ENCODE measurements at places on chromosomes 1 and 21. TPM values are rescaled to one million over a fixed set of nuclear protein-coding genes. Genes with fewer than 3 reads are reported as not detected.
A peak's percentile ranks its signal among the peaks of the same experiment; 100 is the strongest.

DNA sequence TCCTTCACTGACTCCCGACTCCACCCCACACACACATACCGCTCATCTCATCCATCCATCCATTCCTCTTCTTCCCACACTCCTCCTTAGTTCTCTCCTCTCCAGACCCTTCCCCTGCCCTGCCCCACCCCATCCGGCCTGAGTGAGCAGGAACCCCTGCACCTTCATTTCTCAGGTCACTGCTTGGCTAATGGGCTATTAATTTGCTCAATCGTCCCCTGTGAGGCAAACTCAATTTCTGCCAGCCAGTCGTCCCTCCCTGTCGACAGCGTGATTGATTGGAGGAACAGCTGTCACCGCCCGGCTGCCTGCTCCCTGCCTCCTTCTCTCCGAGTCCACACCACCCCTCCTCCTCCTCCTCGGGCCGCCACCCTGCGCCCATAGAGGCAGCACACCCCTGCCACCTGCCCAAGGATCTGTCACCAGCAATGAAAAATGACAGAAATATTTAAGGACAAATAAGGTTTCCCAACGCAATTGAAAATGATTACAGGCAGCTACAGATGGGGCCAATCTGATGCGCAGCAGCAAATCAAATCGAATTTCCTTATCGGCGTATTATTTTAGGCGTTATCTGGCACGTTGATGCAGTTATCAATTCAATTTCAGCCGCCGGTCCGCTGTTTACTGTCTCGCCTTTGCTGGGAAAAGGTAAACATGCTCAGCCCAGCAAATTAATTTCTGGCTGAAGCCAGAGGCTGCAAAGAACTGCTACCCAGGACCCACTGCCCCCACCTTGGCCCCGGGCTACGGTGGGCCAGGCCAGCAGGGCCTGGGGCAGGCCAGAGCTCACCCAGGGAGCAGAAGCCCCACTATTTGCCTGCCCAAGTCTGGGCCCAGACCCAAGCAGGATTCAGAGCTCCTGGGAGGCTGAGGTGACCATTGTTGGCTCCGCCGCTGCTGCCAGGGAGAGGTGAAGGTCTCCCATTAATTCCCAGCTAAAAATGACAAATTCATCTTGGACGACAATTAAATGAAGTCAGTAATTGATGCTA, 71.3 kb downstream of the TMEM53 start:
- no peaks in the 10 kb centered on the region for H3K36me3 ChIP-seq
- peaks cover 15% of the 10 kb centered on the region for H3K4me1 ChIP-seq
- DNase-seq: no peak
- H3K4me3 ChIP-seq: peak overlapping the region; percentile 14
- no peak overlapping the region for H3K27ac ChIP-seq

DNA sequence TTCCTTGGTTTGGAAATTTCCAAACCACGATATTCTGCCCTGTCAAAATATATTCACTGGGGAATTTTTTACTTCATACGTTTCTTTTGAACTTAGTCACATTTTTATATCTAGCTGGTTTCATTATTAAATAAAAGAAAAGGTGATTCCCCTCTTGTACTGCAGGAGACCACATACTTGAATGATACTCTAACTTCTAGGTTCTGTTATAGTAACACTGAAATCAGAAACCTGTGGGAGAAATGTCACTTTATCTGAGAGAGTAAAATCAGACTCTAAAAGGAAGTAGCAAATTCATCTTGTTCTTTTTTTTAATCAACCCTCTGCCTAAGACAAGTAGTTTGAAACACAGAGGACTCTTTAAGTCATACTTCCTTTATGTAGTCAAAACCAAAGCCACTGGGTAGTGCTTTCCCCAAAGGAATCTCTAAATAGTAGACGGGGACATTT, 34.4 kb downstream of the MRPL39 start:
- no peaks in the 10 kb centered on the region for H3K27me3 ChIP-seq
- no peak overlapping the region for H3K27ac ChIP-seq
- DNase-seq: no peak
- H3K36me3 ChIP-seq: peaks cover 8% of the 10 kb centered on the region

GRCh38 chr1:23571465-23571864, 12.2 kb upstream of the ID3 start:
- peak overlapping the region; percentile 59 for H3K27ac ChIP-seq
- H3K36me3 ChIP-seq: no peaks in the 10 kb centered on the region
- no peaks in the 10 kb centered on the region for H3K27me3 ChIP-seq
- no peak for DNase-seq

GRCh38 chr1:154471304-154471703, 30.7 kb upstream of the TDRD10 start:
- H3K4me1 ChIP-seq: peaks cover 2% of the 10 kb centered on the region
- no peak overlapping the region for H3K4me3 ChIP-seq
- no peaks in the 10 kb centered on the region for H3K36me3 ChIP-seq
- no peak for DNase-seq

GRCh38 chr1:210715072-210715471, 386.4 kb downstream of the HHAT start:
- H3K4me3 ChIP-seq: no peak overlapping the region
- no peak overlapping the region for H3K27ac ChIP-seq
- H3K27me3 ChIP-seq: no peaks in the 10 kb centered on the region

DNA sequence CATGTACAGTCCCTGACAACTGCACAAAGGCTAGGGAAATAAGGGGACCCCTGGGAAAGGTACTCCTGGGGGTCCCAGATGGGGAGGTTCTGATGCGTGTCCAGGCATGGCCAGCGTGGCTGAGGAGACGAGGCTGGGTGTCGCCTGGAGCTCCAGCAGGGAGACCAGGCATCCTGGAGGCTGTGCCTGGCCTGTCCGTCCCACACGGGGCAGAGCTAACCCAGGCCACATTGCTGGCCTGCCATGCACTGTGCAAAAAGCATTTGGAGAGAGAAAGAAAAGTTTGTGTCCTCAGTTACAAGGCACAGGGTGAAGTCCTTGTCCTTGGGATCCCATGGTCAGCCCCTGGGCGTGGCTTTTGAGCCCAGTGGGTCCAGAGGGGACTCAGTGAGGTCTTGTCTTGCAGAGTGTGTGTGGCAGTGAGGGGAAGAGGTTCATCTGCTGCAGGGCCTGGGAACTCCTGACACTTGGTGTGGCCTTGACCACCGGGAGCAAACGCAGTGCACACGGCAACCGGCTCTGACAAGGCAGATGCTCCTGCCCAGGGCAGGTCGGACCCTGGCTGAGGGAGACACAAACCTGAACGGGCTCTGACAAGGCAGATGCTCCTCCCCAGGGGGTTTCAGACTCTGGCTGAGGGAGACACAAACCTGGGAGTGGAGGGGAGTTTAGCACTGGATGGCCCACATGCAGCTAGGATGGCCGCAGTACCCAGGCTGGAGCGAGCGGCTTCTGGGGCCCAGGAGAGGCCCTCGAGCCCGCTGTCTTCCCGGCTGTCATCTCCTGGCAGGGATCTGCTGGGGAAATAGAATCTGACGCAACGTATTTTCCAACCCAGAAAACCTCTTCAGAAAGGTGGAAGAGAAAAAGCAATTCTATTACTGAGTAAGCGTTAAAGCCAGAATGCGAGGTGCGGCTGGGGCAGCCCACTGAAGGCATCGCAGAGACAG, 37.3 kb upstream of the COL18A1 start:
- DNase-seq: no peak
- no peak overlapping the region for H3K4me3 ChIP-seq
- no peaks in the 10 kb centered on the region for H3K36me3 ChIP-seq
- peaks cover 36% of the 10 kb centered on the region for H3K4me1 ChIP-seq
- H3K27ac ChIP-seq: peak overlapping the region; percentile 38

DNA sequence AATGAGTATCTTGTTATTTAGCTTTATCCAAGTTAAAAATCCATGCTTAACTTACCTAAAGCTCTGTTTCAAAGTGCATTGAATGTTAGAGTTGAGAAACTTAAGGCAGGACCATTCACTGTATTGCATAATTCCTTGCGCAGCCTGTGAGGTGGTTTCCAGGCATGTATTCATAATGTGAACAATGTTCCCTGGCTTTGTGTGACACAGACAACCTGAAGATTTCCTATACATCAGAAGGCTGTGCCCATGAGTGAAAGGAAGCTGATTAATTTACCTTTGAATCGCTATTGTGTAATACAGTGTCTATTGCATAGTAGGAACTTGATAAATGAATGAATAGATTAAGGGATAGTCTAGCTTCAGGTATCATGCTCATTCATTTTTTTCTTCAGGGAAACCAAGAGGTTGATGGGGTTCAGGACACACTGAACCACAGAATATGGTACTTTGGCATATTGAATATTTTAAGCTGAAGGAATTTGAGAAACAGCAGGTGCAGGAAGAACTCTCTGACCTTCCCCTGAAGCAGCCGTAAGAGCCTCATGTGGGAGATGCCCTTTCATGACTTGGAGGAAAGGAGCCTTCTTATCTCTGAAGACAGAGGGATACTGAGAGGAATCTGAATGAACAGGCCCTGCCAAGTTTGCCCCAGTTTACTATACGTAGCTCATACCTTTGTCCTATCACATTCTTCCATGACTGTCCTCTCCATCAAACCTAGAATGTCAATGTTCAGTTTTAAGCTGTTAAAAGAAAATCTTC, 88.6 kb upstream of the GNG12 start:
- peaks cover 17% of the 10 kb centered on the region for H3K27me3 ChIP-seq
- DNase-seq: no peak
- no peak overlapping the region for H3K4me3 ChIP-seq

GRCh38 chr1:93080179-93080823, 1.2 kb downstream of the MTF2 start:
- H3K27ac ChIP-seq: peak overlapping the region; percentile 96
- H3K4me3 ChIP-seq: peak overlapping the region; percentile 96
- DNase-seq: no peak
- peaks cover 6% of the 10 kb centered on the region for H3K4me1 ChIP-seq

DNA sequence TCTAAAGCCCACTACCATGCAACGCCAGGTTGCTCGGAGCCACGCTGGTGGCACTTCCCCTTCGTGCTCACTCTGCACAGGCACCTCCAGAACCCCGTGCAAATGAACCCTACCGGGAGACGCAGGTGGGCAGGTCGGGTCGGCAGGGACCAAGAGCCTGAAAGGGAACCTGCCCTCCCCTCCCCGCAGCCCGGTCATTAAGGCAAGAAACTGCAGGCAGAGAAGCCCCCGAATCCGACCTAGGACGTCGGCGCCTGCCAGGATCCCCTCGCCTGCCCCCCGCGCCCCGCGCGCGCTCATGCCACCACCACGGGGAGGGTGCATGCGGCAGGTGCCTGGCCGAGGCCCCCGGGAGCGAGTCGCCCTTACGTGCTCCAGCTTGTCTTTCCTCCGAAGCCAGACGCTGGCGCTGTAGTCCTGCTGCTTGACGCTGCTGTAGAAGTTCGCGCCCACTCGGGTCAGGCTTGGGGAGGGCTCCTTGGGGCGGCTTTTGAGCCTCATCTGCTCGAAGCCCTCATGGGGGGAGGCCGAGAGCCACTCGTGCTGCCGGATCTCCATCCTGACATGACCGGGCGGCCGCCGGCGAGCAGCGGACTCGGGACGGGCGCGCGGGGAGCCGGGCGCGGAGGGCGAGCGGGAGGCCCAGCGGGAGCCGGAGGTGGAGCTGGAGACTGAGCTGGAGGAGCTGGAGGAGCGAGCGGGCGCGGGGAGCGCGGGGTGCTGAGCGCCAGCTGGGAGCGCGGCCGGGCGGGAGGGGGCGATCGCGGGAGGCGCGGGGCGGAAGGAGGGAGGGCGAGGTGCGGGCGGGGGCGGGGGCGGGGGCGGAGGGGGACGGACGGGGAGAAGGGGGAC, 552 bp downstream of the PLD5 start:
- H3K27me3 ChIP-seq: peaks cover 75% of the 10 kb centered on the region
- peaks cover 6% of the 10 kb centered on the region for H3K4me1 ChIP-seq
- H3K4me3 ChIP-seq: peak overlapping the region; percentile 85
- H3K27ac ChIP-seq: no peak overlapping the region

- H3K27ac ChIP-seq: no peak overlapping the region
- H3K36me3 ChIP-seq: no peaks in the 10 kb centered on the region
- peaks cover 7% of the 10 kb centered on the region for H3K27me3 ChIP-seq
- peaks cover 4% of the 10 kb centered on the region for H3K4me1 ChIP-seq
- no peak for DNase-seq
These were observed 362.4 kb downstream of the NEGR1 start for GRCh38 chr1:71919811-71920509.

DNA sequence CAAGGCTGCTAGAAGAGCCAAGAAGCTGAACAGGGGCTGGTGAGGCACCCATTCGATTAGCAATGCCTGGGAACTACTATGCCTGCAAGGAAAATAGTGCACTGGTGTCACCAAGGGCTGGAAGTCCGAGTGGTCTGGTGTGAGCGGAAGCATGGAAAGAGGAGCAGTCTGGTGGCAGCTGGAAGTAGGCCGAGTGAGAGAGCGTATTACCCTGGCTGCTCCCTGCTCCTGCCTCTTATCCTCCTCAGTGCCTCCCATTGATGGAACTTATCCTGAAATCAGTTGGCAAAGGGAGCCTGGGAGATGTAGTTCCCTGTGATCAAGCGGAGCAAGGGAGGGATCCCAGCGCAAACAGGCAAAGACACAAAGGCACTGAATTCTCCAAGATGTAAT, 9.6 kb downstream of the SMAP2 start:
- H3K4me1 ChIP-seq: peaks cover 27% of the 10 kb centered on the region
- no peaks in the 10 kb centered on the region for H3K36me3 ChIP-seq
- no peaks in the 10 kb centered on the region for H3K27me3 ChIP-seq

DNA sequence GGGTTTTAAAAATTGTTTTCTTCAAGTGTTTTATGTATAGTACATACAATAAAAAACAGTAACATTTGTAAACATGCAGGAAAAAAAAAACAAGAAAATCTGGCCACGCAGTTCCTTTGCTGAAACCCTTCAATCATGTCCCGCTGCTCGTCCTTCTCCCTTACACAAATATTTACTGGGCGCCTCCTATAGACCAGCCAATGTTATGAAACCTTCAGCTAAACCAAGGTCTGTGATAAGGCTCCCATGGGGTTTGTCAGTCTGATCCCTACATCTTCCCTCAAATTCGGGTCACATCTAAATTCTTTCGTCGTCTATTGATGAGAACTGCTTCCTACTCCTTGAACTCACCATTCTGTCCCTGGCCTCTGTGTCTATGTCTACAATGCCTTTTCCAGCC, 583.9 kb downstream of the SMYD3 start:
- DNase-seq: no peak
- H3K27ac ChIP-seq: no peak overlapping the region
- peaks cover 8% of the 10 kb centered on the region for H3K36me3 ChIP-seq
- H3K4me3 ChIP-seq: no peak overlapping the region

Gene BTBD19
- total RNA-seq: 10.3 TPM

Gene S100A14
- total RNA-seq: 266 TPM

Gene PLPPR4
- total RNA-seq: 2.0 TPM

Gene RGS5
- total RNA-seq: 9.1 TPM

Gene FCMR
- 0.58 TPM for total RNA-seq

Gene ADAMTS4
- 2.5 TPM for total RNA-seq

All from type B pancreatic cell (in vitro differentiated cells).